ENCODE measurements at places on chromosomes 5 and 9.

GRCh38 chr9:80498001-80498555 lies 926.3 kb downstream of the TLE4 start:
- no peak for DNase-seq

DNA sequence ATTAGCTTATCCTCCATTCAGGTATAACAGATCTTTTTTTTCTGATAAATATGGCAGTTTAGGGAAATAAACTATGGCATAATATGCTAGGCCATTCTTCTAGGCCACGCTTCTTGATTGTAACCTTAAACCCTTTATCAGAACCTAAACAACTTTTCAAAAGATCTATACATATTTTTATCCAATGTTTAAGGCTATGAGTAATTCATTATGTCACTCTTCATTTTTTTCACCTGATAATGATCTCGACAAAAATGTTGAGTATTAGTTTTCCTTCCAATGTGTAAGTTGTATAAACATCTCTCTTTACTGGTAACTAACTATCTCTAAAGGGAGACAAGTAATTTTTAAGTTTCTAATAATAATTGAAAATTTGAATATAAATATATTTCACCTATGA lies 2.4 kb upstream of the PCDHB4 start:
- no peak for DNase-seq

DNA sequence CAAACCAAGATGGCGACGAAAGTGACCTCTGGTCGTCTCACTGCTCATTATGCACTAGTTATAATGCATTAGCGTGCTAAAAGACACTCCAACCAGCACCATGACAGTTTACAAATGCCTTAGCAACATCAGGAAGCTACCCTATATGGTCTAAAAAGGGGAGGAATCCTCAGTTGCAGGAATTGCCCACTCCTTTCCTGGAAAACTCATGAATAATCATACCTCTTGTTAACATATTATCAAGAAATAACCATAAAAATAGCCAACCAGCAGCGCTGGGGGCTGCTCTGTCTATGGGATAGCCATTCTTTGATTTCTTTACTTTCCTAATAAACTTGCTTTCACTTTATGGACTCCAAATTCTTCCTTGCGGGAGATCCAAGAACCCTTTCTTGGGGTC lies 595.7 kb upstream of the KLF4 start:
- DNase-seq = no peak

DNA sequence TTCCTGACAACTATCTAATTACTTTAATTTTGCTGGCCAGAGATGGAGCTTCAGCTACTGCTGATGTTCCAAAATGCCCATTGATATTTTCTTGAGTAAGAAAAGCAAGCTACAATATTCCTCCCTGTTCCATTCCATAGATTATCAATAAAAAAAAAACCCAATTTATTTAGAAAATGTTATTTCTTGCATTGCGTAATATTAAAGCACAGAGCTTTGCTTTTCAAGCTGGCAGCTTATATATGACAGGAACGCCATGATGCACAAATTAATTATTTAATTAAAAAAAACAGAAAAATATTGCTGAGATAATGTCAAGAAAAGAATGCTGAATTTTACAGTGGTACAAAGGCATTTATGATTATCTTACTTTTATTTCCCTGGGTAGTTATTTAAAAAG lies 47.9 kb downstream of the TRPM3 start:
- no peak for DNase-seq

DNA sequence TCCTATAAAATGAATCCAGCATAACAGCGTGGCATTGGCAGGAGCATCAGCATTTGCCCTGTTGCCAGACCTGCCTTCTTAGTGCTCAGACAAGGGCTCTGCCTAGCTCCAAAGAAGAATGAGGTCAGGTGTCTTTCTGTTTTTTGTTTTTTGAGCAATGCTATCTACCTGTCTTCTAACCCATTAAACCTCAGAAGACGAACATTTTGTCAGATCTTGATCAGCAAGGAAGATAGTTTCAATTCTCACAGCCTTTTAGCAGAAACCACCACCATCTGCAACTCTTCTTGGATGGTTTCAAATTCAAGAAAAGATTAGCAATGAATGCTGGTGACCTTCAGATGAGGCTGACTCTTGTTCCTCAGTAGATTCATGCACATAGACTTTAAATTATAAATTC lies 103.5 kb upstream of the IQGAP2 start:
- no peak for DNase-seq

DNA sequence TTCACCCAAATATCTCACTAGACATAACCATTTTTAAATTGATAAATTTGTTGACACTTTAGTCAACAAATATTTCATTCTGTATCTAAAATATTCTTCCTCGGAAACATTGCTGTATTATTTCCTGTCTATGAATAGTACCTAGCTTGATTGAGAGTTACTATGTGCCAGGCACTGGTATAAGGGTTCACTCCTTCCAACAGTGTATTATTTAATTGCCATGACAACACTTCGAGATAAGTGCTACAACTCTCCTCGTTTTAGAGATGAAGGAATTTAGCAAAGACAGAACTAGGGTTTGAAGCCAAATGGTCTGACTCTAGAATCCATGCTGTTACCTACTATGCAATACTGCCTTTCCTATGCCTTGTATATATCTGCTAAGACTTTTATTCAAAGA lies 287.2 kb downstream of the YTHDC2 start:
- no peak for DNase-seq

DNA sequence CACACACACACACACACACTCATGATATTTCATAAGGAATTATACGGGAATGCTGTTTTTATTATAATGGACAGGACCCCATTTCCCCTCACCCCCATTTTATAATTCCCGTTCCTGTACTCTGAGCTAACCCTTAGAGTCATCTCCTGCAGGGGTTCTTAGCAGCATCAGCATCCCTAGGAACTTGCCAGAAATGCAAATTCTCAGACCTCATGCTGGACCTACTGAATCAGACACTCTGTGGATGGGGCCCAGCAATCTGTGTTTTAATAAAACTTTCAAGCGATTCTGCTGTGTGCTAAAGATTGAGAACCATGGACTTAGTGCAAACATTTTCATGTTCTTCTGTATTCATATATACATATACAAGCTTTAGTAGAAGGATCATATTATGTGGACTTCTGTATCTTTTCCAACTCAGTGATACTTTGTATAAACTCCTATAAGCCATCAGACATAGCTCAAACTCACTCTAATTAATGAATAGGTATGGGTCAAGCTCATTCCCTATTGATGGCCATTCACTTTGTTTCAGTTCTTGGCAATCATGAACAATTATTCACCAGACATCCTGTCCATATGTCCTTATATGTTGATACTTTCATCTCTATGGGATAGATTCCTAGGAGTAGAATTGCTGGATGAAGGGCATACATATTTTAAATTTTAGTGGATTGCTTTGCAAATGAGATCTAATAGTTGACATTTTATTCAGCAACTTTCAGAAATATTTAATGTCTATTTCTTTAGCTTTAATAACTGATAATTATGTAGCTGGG lies 65.5 kb downstream of the ARHGEF28 start:
- no peak for DNase-seq

DNA sequence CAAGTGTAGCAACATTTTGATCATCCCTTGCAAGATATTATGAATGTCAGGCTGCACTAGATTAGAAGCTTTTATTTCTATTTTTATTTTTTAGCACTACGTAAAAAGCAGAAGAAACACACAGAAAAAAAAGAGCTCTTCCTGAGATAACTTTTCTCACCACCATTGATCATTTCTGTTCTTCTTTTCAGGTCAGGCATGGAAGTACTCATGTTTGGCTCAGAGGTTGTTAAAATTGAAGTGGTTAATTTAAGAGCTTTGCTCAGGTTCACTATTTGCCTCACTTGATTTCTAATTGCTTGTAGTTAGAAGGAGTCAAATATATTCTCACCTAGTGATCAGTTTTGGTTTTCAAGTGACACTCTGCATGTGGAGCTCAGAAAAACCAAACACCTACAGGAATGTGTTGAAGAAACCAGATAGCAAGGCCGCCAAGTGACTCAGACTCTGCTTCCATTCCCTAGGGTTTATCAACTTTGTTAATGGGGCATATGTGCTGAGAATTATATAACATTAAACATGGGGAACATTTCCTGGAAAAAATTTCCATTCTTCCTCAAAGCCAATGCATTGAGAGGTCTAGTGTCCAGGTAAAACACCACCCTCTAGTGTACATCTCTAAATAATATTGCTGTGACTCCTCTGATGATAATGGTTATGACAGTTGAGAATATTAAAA lies 679.8 kb downstream of the CETN3 start:
- no peak for DNase-seq

DNA sequence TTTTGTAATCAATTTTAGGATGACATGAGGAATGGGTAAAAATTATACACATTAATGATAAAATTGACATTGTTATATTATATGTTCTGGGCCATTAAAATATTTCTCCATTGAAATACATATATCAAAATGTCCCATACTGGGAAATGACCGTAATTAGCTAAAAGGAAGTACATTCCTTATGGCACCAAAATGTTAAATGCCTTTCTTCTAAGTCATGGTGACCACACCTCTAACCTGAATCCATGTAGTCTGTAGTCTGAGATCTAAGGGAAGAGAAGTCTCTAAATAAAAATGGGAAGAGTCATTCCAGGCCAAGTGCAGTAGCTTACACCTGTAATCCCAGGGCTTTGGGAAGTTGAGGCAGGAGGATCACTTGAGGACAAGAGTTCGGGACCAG lies 10.0 kb upstream of the GDA start:
- DNase-seq = no peak

DNA sequence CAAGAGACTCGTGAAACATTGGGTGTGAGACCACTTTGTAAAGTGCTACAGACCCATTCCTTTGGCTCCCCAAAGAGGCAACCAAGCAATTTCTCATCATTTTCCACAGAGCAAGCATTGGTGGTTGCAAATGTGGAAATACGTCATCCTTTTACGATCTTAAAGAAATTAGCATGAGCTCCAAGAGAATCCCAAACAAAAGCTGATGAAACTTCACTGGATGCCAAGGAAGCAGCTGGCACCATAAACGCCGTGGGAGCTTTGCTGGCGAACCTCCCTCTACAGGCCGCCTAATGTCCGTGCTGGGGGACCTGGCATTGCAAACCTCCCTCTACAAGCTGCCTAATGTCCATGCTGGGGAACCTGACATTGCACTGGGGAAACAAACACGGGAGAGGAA lies 432.4 kb downstream of the ACTL7B start:
- no peak for DNase-seq

Measured in HuH-7.5 (cell line).